ENCODE measurements at places on chromosomes 3 and 15.

DNA sequence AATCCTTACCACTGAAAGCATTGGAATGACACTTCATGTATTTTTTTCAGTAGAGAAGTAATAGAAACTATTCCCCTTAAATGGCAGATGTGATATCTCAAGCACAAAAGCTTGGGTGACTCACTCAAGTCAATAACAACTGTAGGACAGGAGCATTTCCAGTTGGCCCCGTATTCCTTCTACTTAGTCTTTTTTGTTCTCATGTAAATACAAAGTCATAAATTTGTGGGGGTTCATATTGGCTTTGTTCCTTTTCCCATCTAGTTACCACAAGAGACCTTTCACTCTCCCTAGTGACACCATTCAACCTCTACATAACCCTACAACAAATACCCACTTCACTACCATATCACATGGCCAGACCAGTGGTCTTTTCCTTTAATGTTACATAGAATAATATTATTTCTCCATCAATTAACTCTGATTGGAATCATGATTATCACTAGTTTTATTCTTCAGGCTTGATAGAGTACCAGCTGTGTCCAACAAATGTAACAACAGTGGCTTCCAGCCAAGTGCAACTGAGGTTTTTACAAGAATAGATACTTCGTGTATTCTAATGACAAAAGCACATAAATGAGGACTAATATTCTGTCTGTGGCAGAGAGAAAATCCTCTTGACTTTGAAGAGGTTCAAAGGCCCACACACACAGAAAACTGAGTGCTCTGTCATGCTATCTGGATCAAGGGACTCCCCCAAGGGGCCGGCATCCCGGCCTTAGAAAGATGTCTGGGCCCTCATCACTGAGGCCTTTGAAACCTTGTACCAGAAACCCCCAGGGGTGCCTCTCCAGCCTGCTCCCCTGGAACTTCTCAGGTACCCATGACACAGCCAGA, 94.0 kb upstream of the THBS1 start:
- no peak for DNase-seq

- DNase-seq = no peak
These were observed 40.7 kb downstream of the DUT start for GRCh38 chr15:48371961-48372360.

DNA sequence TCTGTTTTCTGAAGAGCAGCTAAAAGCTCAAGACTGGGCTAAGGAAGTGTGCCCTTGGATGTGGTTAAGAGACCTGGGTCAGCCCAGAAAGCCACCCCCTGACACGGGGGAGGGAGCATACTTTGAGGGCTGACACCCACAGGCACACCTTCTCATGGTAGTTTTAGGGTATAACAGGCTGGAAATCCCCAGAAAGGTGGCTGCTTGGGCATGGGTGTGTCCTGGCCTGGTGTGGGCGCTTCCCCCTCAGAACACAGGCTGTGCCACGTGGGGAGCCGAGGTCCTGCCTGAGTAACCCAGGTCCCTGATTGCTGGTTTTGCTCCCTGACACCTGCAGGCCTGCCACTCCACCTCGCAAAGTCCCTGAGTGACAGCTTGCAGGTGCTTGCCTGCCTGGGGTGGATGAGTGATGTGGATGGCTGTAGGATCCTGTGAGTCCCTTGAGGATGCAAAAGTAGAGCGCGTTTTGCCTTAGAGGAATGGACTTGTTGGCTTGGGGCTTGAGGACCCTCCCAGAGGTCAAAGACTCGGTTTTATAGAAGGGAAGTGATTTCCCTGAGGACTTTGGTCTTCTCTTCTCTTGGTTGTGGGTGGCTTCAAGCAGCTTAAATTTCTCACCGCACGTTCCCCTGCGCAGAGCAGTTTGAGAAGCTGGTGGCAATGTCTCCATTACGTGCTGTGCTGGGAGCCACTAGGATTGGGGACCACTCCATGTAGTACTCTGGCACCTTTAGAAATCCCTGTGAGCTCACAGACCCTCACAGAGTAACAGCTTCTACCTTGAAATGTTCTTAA, 94.4 kb downstream of the DNASE1L3 start:
- DNase-seq = no peak

- DNase-seq = peak; percentile 56
These were observed 27.2 kb upstream of the ZNF502 start for GRCh38 chr3:44685128-44685800.
